ENCODE measurements at places on chromosomes 5 and 9. TPM values are rescaled to one million over a fixed set of nuclear protein-coding genes. Genes with fewer than 3 reads are reported as not detected.

- H3K4me1 ChIP-seq = no peaks in the 10 kb centered on the region
- no peaks in the 10 kb centered on the region for H3K27me3 ChIP-seq
- no peak for DNase-seq
- no peak overlapping the region for H3K27ac ChIP-seq
Observed at GRCh38 chr5:53133020-53133419, 23.5 kb upstream of the MOCS2 start.

- no peak for DNase-seq
- no peak overlapping the region for H3K27ac ChIP-seq
- no peaks in the 10 kb centered on the region for H3K36me3 ChIP-seq
- H3K4me3 ChIP-seq = no peak overlapping the region
Observed at GRCh38 chr9:117546894-117547678, 132.2 kb upstream of the ASTN2 start.

- no peak for DNase-seq
- H3K4me1 ChIP-seq = no peaks in the 10 kb centered on the region
- no peaks in the 10 kb centered on the region for H3K27me3 ChIP-seq
- H3K4me3 ChIP-seq = no peak overlapping the region
- H3K27ac ChIP-seq = no peak overlapping the region
Observed at GRCh38 chr5:111004291-111004690, 67.2 kb upstream of the TSLP start.

DNA sequence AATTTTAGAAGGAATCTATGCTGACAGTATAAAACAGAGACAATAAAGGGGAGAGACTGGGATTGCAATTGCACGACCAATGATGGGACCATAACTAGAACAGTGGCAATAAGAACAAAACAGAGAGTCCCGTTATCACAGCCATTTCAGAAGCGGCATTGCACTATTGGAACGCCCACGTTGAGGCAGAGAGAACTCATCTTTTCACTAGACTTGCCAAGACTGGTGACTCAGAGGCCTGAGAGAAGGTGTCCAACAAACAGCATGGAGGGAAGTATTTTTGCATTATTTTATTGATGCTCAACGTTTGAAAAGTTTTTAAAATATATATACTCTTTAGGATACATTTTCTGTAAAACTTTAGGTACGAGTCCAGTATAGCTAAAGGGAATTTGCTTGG is 737.7 kb downstream of the TLE1 start:
- no peaks in the 10 kb centered on the region for H3K36me3 ChIP-seq
- no peak overlapping the region for H3K27ac ChIP-seq

GRCh38 chr9:97704345-97704677 is 7.2 kb upstream of the XPA start:
- no peak for DNase-seq
- H3K27ac ChIP-seq = no peak overlapping the region
- peaks cover 7% of the 10 kb centered on the region for H3K4me1 ChIP-seq
- H3K27me3 ChIP-seq = no peaks in the 10 kb centered on the region

Gene CNOT8
- total RNA-seq = 38.9 TPM

- no peak overlapping the region for H3K27ac ChIP-seq
- H3K4me3 ChIP-seq = no peak overlapping the region
- no peak for DNase-seq
- H3K27me3 ChIP-seq = no peaks in the 10 kb centered on the region
- no peaks in the 10 kb centered on the region for H3K36me3 ChIP-seq
- peaks cover 8% of the 10 kb centered on the region for H3K4me1 ChIP-seq
Observed at GRCh38 chr9:121645003-121645402, 6.4 kb upstream of the DAB2IP start.

GRCh38 chr9:69805962-69806515 is 14.6 kb upstream of the CFAP95 start:
- no peaks in the 10 kb centered on the region for H3K27me3 ChIP-seq
- no peaks in the 10 kb centered on the region for H3K36me3 ChIP-seq

Gene SPATA31D1
- not detected for total RNA-seq

GRCh38 chr5:172370648-172371545 is 83.4 kb downstream of the SH3PXD2B start:
- H3K4me3 ChIP-seq = no peak overlapping the region
- DNase-seq = no peak
- no peak overlapping the region for H3K27ac ChIP-seq
- H3K27me3 ChIP-seq = no peaks in the 10 kb centered on the region
- H3K4me1 ChIP-seq = no peaks in the 10 kb centered on the region

DNA sequence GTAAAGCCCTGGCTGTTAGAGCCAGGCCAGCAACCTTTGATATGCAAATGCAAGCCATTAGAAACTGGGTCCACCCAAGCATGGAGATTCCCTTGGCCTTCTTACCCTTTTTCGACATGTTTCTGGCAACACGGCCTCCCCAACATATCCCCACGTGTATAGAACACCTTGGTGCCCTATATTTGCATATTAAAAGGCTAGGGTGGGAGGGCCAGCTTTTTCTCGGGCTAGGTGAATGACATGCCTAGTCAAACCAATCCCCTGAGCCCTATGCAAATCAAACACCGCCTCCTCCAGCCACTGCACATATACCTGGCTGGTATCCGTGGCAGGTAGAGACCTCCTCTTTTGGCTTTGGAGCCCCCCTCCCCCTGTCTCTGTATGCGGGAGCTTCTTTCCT is 55.6 kb upstream of the ZFR start:
- H3K36me3 ChIP-seq = no peaks in the 10 kb centered on the region
- DNase-seq = no peak
- no peak overlapping the region for H3K4me3 ChIP-seq
- H3K4me1 ChIP-seq = no peaks in the 10 kb centered on the region
- no peaks in the 10 kb centered on the region for H3K27me3 ChIP-seq

- H3K4me1 ChIP-seq = no peaks in the 10 kb centered on the region
- H3K27me3 ChIP-seq = no peaks in the 10 kb centered on the region
- no peak overlapping the region for H3K27ac ChIP-seq
- DNase-seq = no peak
Observed at GRCh38 chr9:113677057-113677456, 199.1 kb upstream of the ZNF618 start.

Gene CORO2A
- 1.3 TPM for total RNA-seq

- no peaks in the 10 kb centered on the region for H3K36me3 ChIP-seq
- H3K4me1 ChIP-seq = no peaks in the 10 kb centered on the region
- no peak for DNase-seq
- H3K27ac ChIP-seq = no peak overlapping the region
- H3K27me3 ChIP-seq = no peaks in the 10 kb centered on the region
Observed at GRCh38 chr5:100493996-100494395, 41.2 kb upstream of the FAM174A start.

- H3K4me3 ChIP-seq = no peak overlapping the region
- H3K4me1 ChIP-seq = peaks cover 22% of the 10 kb centered on the region
- no peaks in the 10 kb centered on the region for H3K36me3 ChIP-seq
- H3K27ac ChIP-seq = peak overlapping the region; percentile 95
- DNase-seq = no peak
Observed at GRCh38 chr9:129333617-129334104, 155.6 kb upstream of the IER5L start.

- no peak overlapping the region for H3K4me3 ChIP-seq
- no peaks in the 10 kb centered on the region for H3K4me1 ChIP-seq
- no peaks in the 10 kb centered on the region for H3K27me3 ChIP-seq
- H3K36me3 ChIP-seq = no peaks in the 10 kb centered on the region
- DNase-seq = no peak
- no peak overlapping the region for H3K27ac ChIP-seq
Observed at GRCh38 chr9:36798350-36799065, 225.8 kb downstream of the MELK start.

Gene RECK
- total RNA-seq = 3.5 TPM

- H3K27me3 ChIP-seq = no peaks in the 10 kb centered on the region
- H3K4me1 ChIP-seq = peaks cover 6% of the 10 kb centered on the region
- H3K27ac ChIP-seq = peak overlapping the region; percentile 63
Observed at GRCh38 chr9:105330755-105331154, 86.3 kb downstream of the SLC44A1 start.

- no peak overlapping the region for H3K4me3 ChIP-seq
- H3K27me3 ChIP-seq = no peaks in the 10 kb centered on the region
- no peaks in the 10 kb centered on the region for H3K36me3 ChIP-seq
- peak; percentile 77 for DNase-seq
- H3K27ac ChIP-seq = no peak overlapping the region
- no peaks in the 10 kb centered on the region for H3K4me1 ChIP-seq
Observed at GRCh38 chr5:135458921-135459331, 6.8 kb upstream of the TIFAB start.

Gene PALM2AKAP2
- total RNA-seq = 4.6 TPM

Gene SPATA31A3
- not detected for total RNA-seq

Gene ARID3C
- 2.2 TPM for total RNA-seq

DNA sequence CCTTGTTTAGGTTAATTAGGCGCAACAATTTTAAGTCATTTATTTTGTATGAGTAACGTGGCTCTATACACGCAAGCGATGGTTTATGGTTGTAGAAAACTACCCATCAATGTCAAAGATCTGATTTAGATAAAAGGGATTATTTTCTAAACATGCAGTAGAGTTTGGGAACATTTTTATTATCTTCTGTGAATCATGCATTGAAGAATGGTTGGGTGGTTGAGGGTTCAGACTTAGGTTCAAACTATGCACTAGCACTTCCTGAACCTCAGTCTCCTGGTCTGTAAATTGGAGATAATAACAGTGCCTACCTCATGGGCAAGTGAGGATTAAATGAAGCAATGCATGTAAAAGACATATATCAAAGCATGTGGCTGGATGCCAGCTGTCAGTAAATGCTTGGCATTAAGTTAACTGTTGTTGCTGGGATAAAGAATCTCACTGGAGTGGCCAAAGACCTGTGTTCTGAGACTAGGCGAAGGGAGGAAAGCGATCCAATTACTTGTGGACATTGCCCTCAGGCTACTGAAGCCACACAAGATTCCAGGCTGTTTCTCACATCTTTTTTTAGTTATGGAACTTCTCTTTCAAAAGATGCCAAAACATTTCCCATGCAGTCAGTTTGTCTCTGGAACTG is 1.1 kb upstream of the OTULINL start:
- H3K4me3 ChIP-seq = no peak overlapping the region
- H3K27me3 ChIP-seq = no peaks in the 10 kb centered on the region
- no peaks in the 10 kb centered on the region for H3K36me3 ChIP-seq
- H3K27ac ChIP-seq = no peak overlapping the region
- H3K4me1 ChIP-seq = peaks cover 13% of the 10 kb centered on the region
- DNase-seq = no peak

Gene SPINK13
- total RNA-seq = not detected

DNA sequence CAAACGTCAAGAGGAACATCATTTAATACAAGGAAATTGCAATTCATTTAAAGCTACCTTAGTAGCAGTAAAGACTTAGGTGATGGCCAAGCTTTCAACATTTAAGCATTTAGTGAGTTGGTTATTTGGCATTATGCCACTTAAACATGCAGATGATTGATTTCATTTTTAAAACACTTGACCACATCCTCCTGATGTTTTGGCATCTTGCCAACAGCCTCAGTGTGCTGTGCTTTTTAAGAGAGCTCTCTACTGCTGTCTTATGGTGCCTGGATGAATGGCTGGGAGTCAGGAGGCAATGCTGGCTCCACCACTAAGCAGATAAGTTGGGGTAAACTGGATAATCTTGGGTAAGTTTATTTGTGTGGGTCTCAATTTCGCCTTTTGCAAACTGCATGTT is 364.5 kb downstream of the MAN2A1 start:
- H3K4me3 ChIP-seq = no peak overlapping the region
- H3K36me3 ChIP-seq = no peaks in the 10 kb centered on the region
- no peak overlapping the region for H3K27ac ChIP-seq
- no peaks in the 10 kb centered on the region for H3K27me3 ChIP-seq

GRCh38 chr9:133767625-133768024 is 29.5 kb upstream of the SARDH start:
- H3K4me1 ChIP-seq = peaks cover 23% of the 10 kb centered on the region
- H3K27me3 ChIP-seq = no peaks in the 10 kb centered on the region

- no peaks in the 10 kb centered on the region for H3K4me1 ChIP-seq
- no peak overlapping the region for H3K27ac ChIP-seq
- no peak for DNase-seq
- no peak overlapping the region for H3K4me3 ChIP-seq
- H3K36me3 ChIP-seq = no peaks in the 10 kb centered on the region
Observed at GRCh38 chr5:147081311-147081764, 153.5 kb upstream of the STK32A start.

DNA sequence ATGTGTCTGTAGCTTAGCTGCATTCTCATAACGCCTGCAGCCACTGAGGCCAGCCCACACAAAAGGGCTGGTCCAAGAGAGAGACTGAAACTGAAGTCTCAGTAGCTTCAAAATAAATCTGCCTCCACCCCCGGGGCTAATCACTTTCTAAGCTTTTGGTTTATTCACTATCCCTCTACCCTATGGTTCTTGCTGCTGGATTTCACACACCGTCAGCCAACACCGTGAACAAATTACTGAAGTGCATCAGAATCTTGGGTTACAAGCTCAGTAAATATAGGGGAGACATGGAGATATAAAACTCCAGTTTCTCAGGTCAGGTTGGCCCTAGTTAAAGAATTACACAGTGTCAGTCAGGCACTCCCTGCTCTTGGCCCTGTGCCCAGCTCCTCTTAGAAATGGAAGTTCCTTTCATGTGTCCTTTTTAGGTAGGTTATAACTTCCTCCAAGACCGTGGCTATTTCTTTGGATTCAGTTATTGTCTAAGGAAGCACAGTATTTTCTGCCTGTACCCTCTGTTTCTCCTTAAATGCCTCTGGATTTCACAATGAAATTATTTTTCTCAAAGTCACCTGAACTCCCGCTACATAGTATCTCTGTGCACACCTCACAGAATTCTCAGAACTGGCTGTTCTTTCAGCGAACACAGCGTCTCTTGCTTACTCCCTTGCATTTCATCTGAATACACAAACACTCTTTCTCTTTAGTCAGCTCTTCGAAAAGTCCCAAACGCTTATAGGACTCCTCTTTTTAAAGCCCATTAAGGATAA is 112.5 kb downstream of the FAM174A start:
- H3K4me1 ChIP-seq = no peaks in the 10 kb centered on the region
- H3K27me3 ChIP-seq = no peaks in the 10 kb centered on the region
- DNase-seq = no peak

DNA sequence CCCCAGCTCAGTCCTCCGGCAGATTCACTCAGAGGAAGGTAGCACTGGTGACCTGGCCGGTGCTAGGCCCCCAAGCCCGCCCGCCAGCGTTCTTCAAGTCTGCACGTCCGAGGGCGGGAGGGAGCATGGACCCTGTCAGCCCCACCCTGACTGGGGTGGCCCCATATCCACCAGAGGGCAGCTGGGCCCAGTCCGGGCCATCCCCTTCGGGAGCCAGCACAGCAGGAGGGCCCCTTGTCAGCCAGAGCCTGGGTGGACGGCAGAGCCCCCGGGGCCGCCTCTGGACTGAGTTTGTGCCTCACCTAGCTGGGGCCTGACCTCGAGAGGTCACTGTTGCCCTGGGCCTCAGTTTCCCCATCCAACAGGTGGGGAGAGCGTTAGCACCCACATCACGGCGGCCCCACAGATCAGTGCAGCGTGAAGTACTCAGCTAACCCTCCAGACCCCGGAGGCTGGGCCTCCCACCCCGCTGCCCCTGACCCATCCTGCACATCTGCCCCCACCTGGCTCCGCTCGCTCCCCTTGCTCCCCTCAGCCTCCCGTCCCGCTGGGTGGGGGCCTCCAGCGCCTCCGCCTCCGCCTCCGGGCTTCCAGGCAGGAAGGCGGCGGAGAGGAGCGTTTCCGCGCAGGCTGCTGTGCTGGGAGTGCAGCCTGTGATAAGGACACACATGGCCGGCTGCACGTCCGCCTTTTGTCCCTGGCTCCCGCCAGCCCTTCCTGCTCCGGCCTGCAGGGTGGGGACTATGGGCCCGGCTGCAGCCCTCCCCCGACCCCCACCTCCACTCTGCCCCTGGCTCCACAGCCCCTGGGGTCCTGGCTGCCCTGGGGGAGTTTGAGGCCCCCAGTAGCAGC is 16.6 kb upstream of the EGFL7 start:
- peak overlapping the region; percentile 65 for H3K27ac ChIP-seq
- no peaks in the 10 kb centered on the region for H3K27me3 ChIP-seq
- H3K4me1 ChIP-seq = no peaks in the 10 kb centered on the region
- H3K4me3 ChIP-seq = no peak overlapping the region

GRCh38 chr5:40521925-40522324 is 157.8 kb upstream of the PTGER4 start:
- peaks cover 2% of the 10 kb centered on the region for H3K4me1 ChIP-seq
- DNase-seq = no peak

Measured in liver (tissue), 10 donors.